ENCODE measurements at places on chromosomes 2 and 18. TPM values are rescaled to one million over a fixed set of nuclear protein-coding genes. Genes with fewer than 3 reads are reported as not detected.
A peak's percentile ranks its signal among the peaks of the same experiment; 100 is the strongest.

The MROH2A gene
- not detected for polyA plus RNA-seq

The SLC4A3 gene
- 12.8 TPM for polyA plus RNA-seq

The PRSS56 gene
- polyA plus RNA-seq, result 2.2 TPM

- DNase-seq, result no peak
These were observed 41.2 kb downstream of the GBX2 start for GRCh38 chr2:236127010-236127409.

- no peak for DNase-seq
These were observed 25.1 kb upstream of the CREB1 start for GRCh38 chr2:207504513-207505170.

DNA sequence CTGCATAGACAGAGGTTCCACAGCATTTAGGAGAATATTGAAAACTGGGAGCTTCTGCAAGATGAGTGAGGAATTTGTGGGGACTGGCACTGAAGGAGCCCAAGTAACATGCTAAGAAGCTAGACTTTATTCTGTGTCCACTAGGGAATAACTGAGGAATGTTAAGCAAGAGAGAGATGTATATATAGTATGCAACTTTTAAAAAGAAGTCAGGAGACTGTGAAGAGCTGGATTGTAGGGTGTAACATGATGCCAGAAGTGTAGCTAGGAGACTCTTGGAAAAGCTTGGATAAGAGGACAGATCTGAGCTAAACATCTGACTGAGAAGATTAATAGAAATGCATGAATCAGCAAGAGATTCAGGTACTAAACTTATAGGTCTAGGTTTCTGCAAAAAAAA lies 270.6 kb upstream of the MMADHC start:
- no peak for DNase-seq

The CNDP1 gene
- polyA plus RNA-seq, result 0.31 TPM

- DNase-seq, result no peak
These were observed 192.7 kb upstream of the REV1 start for GRCh38 chr2:99682275-99683060.

- no peak for DNase-seq
These were observed 18.6 kb downstream of the LYPD1 start for GRCh38 chr2:132651115-132652045.

- DNase-seq, result no peak
These were observed 310.1 kb upstream of the HNRNPA3 start for GRCh38 chr2:176902454-176902853.

The ZAP70 gene
- polyA plus RNA-seq, result 3.6 TPM

DNA sequence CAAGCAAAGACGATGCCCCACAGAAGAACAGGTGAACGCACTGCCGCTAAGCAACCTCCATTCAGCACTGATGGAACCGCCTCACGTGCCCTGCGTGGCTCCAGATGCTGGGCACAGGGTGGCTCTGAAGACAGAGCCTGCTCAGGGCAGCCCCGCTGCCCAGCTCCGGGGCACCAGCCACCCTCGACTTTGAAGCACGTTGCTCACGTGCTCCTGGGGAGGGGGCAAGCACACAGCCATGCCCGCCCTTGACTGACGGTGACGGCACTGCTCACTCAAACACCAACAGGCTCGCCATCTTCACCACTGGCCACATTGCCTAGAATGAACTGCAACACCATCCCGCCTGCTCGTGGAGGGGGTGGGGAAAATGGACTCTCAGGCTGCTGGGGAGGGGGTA lies 251.3 kb downstream of the HDAC4 start:
- no peak for DNase-seq

DNA sequence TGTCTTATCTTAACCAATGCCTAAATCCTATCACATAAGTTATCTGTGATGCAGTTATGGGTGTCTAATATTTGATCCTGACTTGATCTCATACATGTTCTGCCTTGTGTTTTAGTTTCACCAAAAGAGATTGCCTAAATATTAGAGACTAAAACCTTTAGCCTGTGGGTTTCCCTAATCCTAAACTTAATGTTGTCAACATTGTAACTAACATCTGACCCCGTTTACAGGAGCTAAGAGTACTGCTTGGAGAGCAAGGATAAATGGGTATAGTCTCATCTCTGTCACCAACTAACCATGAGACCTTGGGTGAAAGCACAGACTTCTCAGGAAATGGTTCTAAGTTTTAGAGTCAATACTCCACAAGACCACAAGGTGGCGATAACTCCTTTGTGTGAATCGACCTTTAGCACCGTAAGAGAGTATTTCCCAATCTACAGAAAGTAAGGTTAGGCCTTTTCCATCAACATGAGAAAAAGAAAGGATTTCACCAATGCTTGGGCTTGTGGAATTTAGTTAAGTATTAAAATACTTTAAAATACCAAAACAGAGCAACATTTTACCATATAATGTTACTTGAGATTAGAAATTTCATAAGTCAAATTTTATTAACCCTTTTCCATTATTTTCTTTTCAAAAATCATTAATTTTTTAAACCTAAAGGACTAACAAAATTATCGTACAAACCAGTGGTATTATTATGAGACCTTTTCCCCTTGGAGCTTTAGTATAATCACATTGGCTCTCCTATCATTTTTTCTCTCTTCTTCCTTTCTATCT lies 60.5 kb downstream of the G6PC2 start:
- peak; percentile 56 for DNase-seq

DNA sequence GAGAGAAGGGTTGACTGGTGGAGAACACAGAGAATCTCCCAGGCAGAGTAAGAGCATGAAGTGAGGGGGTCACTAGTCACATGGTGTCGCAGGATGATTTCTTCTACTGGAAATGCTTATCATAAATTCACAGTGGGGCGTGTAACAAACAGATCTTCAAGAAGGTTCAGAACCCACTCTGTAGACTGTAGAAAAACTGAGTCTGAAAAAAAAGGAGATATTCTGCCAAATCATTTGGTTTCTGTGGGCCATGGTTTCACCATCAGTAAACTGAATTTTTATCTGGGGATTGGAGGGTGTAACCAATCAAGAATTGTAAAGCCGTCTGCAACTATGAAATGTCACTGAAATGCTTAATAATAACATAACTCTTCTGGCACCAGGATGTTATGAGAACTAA lies 15.0 kb downstream of the TPGS2 start:
- no peak for DNase-seq

The LRP2 gene
- polyA plus RNA-seq, result 0.05 TPM

DNA sequence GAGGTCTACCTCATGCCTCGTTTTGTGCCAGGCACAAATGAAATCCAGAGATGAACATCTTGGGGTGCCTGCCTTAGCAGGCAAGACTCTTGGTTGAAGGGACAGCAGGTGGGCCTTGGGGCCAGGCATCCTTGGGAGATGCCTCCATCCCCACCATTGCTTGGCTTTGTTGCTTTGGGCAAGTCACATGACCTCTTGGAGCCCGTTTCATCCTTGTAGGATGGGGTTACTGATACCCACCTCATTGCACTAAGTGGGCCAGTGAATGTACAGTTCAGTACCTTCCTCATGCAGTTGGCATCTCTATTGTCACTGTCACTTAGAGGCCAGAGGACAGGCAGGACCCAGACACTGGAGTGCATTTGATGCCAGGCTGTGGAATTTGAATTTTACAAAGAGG lies 195.5 kb downstream of the LDLRAD4 start:
- DNase-seq, result no peak

All from hindlimb muscle (tissue), 1 donor.